ENCODE measurements at places on chromosomes 1 and 21.

DNA sequence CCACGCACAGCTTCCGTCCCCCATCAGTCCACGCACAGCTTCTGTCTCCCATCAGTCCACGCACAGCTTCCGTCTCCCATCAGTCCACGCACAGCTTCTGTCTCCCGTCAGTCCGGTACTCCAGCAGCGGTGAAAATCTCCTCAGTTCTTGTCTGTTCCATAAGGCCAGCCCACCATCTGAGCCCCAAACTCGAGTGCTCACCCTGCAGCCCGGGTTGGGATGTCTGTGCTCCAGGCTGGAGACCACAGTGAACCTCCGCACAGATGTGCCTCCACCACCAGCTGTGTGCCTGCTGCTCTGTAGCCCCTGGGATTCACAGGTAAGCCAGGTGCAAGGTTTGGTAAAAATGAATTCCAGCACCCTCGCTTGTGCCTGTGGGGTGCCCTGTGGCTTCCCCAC is 258.6 kb downstream of the NPHP4 start:
- DNase-seq: no peak

DNA sequence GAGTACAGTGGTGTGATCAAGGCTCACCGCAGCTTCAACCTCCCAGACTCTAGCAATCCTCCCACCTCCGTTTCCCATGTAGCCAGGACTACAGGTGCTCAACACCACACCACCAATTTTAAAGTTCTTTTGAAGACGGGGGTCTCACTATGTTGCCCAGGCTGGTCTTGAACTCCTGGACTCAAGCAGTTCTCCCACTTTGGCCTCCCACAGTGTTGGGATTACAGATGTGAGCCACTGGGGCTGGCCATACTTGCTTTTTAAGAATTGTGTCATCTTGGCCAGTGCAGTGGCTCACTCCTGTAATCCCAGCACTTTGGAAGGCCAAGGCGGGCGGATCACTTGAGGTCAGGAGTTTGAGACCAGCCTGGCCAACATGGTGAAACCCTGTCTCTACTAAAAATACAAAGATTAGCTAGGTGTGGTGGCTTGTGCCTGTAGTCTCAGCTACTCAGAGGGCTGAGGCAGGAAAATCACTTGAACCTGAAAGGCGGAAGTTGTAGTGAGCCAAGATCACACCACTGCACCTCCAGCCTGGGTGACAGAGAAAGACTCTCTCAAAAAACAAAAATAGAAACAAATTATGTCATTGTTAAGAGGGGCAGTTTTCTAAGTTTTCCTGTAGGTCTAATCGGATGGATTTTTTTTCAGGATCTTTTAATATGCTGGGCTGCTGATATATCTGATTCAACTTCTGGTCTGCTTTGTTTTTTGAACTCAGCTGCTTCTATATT is 18.7 kb downstream of the AK4 start:
- DNase-seq: no peak

GRCh38 chr1:93992954-93993353 is 83.7 kb upstream of the GCLM start:
- no peak for DNase-seq

DNA sequence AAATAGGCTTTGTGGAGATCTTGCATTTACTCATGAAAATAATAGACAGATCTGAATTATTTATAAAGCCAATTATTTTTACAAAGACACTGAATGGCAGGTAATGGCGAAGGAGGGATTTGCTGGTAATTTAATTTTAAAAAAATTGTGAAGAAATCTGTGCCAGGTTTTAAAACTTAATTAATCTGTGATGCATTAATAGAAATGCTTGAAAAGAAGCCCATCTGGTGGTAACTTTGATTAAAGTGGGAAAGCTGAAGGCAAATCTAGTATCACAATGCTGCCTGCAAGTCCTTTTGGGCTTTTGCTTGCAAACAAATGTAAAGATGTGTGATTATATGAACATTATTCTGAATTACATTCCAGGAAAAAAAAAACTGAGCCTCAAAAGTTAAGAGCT is 433.2 kb upstream of the DEPDC1 start:
- no peak for DNase-seq

DNA sequence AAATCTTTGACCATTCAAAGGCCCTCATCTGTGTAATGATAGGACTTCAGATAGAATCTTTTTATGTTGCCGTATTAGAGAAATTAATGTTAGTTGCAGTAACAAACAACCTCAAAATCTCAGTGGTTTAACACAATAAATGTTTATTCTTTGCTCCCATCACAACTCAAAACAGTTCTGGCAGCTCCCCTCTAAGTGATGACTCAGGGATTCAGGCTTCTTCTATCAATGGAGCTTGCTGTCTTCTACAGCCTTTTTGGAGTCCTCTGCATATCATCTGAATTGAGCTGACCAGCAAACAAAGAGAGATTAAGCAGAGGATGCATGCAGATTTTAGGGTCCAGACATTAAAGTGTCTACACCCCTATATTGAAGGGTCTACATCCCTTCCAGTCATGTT is 59.1 kb upstream of the RAB3GAP2 start:
- DNase-seq: no peak

GRCh38 chr1:9842073-9842711 is 18.4 kb upstream of the CLSTN1 start:
- DNase-seq: no peak

DNA sequence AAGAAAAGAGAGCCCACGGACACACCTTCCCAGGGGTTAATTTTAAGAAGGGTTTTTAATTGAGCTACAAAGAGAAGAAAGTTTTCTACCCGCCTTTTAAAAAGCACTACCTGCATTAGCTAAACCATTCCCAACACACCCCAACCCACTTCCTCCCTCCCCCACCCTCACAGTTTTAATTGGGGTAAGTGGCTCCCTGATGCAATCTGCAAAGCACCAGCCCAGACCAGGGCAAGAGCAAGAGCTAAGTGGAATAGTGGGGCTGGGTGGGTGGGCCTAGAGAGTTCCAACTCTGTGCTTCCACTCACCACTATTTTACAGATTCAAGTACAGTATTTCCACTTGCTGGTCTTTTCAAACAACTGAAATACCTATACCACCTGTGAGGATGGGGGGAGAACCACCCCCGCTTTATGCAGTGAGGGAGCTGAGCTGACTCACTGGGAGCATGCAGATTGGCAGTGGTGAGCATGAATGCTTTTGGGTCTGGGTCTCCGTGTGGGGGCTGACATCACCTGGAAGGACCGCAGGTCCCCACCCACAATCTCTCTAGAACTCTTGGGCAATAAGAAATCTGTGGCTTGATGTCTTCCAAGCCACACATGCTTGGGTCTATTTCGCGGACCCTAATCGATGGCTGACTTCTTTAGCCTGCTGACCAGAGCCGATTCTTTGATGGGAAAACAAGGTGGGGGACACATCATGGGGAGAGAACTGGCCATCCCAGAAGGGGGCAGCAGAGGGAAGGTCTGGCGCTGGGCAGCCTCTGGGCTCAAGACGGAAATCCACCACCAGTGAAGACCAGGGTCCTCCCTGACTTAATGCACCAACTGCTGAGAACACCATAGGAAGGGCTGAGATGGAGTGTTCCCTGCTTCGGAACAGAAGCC is 95.5 kb downstream of the SSBP3 start:
- peak; percentile 16 for DNase-seq

DNA sequence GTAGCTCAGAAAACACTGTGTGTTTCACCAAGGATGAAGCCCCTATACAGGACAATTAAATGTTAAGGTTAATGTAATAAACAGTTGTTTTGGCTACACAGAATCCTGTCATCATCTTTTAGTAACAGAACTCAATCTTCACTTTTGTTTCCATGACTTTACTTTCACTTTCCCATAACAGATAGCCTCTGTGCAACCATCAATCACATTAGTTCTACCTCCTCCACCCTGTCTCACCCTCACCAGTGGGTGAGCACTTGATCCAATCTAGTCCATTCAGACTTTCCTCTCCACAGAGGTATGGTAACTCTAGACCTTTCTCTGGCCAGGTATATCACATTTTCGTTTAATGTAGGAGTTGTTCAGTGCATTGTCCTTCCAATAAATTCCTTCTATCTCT is 1018.5 kb downstream of the ADGRL2 start:
- no peak for DNase-seq

DNA sequence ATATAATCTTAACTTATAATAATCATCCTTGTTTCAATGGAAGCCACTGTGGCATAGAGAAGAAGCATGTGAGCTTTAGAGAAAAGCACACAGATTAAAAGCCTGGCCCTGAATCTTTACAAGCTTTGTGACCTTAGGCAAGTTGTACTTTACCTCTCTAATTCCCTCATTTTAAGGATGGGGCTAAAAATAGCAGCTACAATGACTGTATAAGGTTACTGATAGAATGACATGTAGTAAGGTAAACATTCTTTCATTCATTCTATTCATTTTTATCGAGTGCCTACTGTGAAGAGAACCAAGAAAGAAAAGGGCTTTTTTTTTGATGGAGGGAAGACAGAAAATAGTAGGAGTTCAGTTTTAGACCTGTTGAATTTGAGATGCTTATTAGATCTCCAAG is 25.6 kb downstream of the CDKN2C start:
- DNase-seq: no peak
